ENCODE measurements at places on chromosomes 5 and 9.

DNA sequence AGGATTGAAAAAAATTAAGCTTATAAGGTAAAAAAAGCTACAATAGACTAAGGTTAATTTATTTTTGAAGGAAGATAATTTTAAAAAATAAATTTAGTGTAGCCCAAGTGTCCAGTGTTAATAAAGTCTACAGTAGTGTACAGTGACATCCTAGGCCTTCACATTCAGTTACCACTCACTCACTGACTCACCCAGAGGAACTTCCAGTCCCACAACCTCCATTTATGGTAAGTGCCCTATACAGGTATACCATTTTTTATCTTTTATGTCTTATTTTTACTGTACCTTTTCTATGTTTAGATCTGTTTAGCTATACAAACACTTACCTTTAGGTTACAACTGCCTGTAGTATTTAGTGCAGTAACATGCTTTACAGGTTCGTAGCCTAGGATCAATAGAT lies 79.8 kb upstream of the ZNF462 start:
- no peak for DNase-seq

DNA sequence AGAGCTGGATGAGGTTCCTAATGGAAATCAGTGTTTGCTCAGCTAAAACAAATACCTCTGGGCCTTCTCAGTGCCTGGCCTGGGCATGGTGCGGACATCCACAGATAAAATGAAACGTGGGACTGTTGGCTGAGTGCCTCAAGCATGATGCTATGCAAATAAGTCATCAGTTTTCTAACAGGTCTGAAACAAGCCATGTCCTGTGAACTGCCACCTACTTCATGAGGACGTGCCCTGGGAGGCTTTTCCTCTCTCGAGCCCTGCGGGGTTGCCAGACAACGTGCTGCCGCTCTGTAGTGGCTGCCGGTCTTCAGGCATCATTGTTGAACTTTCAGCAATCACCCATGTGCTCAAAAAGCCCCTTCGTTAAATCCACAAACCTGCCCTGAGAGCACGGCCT lies 240.4 kb upstream of the IRX2 start:
- DNase-seq = no peak

DNA sequence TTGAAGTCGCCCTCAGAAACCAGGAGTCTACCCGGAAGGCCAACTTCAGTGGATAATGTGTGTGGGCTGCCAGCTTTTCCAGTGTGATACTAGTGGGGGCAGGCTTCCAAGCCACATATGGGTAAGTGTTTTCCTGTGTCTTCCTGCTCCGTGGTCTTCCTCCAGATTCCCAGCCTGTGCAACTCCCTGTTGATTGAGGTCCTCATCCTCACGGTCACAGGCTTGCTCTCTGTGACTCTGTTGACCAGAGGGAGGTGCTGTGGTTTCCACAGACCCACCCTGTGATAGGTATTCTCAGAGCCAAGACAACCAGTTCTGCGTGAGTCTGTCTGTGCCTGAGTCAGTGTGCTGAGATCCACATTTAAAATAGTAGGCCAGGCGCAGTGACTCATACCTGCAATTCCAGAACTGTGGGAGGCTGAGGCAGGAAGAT lies 388.0 kb upstream of the IRX2 start:
- no peak for DNase-seq

GRCh38 chr9:89149726-89150125 lies 28.9 kb downstream of the SHC3 start:
- no peak for DNase-seq

GRCh38 chr5:76637490-76637889 lies 14.3 kb upstream of the F2RL2 start:
- no peak for DNase-seq

GRCh38 chr5:97049175-97049574 lies 93.2 kb downstream of the LIX1 start:
- no peak for DNase-seq

DNA sequence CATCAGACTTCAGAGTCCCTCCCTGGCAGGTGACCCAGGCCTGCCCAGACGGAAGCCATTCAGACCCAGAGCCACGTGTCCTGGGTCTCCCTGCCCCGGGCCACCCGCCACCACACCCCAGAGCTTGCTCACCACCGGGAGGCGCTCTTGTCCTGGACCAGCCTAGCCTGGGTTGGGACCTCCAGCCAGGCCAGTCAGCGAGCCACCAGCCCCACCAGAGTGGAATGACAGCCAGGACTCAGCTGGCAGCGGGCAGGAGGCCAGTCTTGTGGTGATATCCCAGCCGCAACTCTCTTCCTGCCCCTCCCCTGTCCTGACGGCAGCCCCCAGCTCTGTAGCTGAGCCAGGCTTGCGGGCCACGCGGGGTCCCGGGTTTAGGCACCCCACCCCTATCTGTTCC lies 1.7 kb upstream of the PTGDS start:
- DNase-seq = no peak

DNA sequence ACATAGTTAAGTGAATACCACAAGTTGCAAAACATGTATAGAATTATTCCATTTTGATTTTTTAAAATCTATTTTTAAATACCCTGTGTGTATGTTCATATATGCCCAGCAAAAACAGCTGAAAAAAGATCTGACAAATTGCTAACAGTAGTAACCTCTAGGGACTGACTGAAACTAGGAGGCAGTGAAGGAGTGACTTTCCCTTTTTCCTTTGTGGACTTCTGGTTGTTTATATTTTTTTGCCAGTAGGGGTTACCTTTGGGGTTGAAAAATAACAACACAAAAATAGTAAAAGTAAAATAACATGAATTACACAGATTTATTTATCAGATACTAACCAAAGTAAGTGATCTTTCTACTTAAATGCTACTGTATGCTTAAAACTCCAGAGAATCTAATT lies 2.9 kb downstream of the MEGF9 start:
- no peak for DNase-seq

GRCh38 chr5:157252711-157253465 lies 13.0 kb upstream of the CYFIP2 start:
- peak; percentile 53 for DNase-seq

DNA sequence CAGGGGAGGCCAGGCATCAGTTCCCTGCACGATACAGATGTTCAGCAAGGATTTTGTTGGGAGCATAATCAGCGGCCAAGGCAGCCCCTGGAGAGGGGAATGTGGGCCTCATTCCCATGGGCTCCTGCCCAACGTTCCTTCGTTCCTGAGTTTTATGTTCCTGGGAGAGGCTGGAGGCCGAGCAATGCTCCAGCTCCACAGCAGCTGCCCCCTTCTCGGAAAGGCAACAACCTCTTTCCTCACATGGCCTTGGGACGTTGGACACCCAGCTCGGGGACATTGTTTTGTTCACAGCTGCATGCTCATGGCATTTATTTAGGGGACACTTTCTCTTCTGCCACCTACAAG lies 63.8 kb upstream of the COL15A1 start:
- DNase-seq = no peak

GRCh38 chr5:178551059-178551458 lies 39.1 kb downstream of the COL23A1 start:
- no peak for DNase-seq

Data from effector CD4-positive, alpha-beta T cell (primary cell).